Cortex of kidney (tissue), 1 donor: ENCODE measurements at places on chromosomes 12 and 14.

- no peak for DNase-seq
Observed at GRCh38 chr14:98321841-98322240, 950.2 kb downstream of the BCL11B start.

DNA sequence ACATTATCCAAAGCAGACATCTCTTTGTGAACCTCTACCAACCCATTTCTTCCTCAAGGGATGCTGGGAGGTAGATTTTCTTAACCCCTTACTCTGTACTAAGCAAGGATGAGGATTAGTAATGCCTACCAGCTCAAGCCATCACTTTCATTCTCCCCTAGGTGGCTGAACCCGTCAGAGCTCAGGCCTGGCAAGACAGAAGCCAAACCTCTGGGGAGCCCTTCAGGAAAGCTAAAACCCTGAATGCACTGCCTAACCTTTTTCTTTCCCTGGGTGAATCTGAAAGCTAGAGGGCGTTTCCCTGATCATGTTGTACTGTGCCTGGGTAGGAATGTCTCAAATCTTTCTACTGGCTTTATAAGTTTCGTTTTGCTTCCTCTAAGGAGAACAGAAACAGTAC is 617.3 kb downstream of the RPL10L start:
- DNase-seq: no peak

DNA sequence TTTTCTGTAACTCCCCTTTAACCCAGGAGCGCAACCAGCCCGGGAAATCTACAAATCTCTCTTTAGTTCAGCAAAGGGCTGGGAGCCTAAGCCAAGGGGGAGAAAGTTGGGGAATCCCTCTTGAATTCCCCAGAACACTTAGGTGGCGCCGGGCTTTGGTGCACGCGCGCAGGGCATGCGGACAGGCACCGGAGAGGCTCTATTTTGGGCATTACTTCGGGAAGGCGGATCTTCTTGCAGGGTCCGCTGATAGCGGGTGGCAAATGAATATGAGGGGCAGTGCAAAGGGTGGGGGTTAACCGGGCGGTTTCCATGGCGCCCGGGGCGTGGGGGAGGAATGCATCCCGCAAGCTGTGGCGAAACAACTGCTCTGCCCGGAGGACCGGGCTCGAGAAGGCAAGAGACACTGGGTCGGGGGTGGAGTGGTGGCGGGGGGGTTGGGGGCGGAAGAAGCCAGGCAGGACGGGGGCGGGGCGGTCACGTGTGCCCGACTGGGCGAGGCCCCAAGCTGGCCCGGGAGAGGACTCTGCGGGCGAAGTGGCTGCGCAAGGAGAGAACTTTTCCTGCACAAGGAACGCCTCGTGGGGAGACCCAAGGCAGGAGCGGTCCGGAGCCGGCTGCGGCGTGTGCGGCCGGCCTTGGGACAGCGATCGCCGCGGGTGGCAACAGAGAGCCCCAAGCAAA is at the start of gene FLVCR2:
FLVCR2 (plus strand) TSS at position 519 of the 684 bp plus-strand sequence. CDS start 353 bp downstream, outside the sequence.
- DNase-seq: no peak

DNA sequence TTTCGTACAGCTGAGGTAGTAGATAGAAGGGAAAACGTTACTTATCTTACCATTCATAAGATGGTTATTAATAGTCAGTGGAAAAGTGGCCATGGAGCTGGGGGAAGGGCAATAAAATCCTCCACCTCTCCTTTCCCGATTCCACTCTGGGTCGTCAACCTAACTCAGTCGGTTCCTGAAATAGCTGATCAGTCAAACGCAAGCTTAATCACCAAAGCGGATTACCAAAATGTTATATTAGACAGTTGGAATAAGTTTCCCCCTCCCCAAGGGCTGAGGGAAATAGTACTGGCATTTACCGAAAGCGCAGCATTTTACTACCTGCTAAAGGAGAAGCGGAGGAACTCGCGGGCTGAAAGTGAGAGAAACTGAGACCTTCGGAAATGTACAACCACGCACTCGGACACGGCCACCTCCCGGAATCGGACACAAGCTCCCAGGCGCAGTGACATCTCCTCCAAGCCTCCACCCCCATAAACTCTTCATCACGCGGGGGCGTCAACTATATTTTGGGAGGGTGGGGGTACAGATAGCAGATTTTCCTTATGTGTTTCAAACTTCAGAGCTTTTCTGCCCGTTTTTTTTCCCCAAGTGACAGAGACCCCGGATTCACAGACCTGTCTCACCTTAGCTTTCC is 1.2 kb downstream of the PPM1H start:
- no peak for DNase-seq

DNA sequence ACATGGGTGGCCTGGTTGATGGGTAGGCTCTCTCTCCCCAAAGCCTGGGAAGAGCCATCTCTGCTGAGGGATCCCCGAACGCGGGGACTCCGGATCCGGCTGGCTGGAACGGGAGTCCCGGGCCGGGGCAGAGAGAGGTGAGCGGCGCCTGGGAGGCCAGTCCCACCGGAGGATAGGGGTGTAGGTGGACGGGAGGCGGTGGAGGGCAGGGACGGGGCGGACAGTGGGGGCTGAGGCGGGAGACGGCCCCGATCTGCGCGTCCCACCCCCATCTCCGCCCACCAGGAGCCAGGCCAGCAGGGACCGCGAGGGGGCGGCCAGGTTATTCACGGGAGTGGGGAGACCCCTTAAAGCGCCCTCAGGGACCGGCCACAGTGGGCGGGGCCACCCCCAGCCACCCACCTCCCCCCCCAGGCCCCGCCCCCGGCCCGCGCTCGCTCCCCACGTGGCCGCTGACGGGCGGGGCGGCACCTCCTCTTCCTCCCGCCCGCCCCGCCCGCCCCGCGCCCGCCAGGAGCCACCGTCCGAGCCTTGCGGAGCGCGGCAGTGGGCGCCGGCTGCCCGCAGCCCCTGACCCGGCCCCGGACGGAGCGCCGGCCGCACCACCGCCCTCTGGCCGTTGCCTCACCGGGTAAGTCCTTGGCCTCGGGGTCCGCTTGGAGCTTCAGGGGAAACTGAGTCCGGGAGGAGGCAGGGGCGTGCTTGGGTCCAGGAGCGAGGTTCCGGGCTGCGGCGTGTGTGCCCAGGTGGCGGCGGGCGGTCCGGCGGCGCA is at the start of gene INF2:
INF2 (plus strand) TSS at position 510 of the 772 bp plus-strand sequence. CDS start 11,748 bp downstream, outside the sequence.
- no peak for DNase-seq

GRCh38 chr14:103519043-103519836 is 3.4 kb downstream of the CKB start:
- DNase-seq: no peak

DNA sequence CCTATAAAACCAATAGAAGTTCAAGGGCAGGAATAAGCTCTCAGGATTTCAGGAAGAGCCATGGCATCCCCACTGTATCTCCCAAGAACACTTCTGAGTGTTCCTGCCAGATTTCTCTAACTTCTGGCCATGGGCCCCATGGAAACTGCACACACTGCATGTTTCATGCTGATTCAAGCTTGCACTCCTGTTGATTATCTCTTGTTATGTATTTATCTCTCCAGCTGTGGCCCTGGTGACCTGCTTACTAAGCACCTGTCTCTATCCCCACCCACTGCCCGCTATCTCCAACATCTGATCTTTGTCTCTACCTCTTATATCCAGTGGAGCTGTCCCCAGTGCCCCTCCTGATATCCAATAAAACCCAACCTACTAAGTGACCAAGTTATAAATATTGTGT is 285.3 kb downstream of the PDZRN4 start:
- DNase-seq: no peak

DNA sequence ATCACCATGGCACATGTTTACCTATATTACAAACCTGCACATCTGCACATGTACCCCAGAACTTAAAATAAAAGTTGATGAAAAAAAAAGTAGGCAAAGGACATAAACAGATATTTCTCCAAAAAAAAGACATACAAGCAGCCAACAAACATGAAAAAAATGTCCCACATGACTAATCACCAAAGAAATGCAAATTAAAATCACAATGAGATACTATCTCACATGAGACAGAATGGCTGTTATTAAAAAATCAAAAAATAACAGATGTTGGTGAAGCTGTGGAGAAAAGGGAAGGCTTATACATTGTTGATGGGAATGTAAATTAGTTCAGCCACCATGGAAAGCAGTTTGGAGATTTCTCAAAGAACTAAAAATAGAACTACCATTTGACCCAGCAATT is 68.0 kb upstream of the FAR2 start:
- no peak for DNase-seq

GRCh38 chr12:105214148-105214547 is 21.8 kb downstream of the APPL2 start:
- no peak for DNase-seq

DNA sequence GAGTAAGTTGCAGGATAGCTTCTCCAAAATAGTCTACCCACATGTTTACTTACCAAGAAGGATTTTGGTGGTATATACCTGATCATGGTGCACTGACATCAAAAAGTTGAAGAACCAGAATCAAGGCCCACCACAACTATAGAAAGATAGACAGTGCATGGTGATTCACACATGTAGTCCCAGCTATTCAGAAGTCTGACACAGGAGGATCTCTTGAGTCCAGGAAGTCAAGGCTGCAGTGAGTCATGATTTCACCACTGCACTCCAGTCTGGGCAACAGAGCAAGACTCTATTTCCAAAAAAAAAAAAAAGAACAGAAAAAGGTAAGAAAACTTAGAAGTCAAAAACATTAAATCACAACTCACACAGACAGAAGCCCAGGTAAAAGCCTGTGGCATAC is 422.2 kb upstream of the FOXG1 start:
- DNase-seq: no peak
